ENCODE measurements at places on chromosomes 3 and 15.
A peak's percentile ranks its signal among the peaks of the same experiment; 100 is the strongest.

GRCh38 chr15:51499379-51499976, 123.1 kb downstream of the DMXL2 start:
- DNase-seq: peak; percentile 19

DNA sequence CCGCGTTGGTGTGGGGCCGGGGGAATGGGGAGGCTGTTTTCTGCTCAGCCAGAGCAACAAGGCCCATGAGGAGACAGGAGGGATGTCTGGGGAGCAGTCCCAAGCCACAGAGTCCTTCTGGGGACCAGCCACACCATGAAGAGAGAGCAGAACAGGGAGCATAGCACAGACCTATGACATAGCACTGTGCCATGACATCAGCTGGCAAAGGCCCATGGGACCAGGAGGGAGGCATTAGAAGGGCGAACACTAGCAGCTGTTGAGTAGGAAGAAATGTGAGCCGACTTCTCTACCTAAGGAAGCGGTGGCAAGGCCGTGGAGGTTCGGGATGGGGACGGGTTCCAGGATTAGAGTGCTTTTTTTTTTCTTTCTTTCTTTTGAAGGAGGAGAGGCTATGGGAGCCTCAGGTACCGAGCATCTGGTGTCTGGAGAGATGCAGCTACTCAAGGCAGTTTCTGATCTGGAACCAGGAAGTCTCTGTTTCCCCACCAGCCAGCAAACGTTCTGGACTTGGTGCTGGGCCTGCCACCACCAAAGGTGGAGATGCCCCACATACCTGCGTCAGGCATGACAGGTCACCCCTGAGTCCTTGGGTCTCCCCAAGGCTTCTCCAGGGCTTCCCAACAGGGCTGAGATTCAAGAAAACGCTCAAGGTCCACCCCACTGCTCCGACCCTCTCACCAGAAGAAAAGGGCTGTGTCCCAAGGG, 77.3 kb upstream of the CGNL1 start:
- no peak for DNase-seq

- no peak for DNase-seq
Observed at GRCh38 chr15:50227076-50227475, 38.5 kb downstream of the HDC start.

DNA sequence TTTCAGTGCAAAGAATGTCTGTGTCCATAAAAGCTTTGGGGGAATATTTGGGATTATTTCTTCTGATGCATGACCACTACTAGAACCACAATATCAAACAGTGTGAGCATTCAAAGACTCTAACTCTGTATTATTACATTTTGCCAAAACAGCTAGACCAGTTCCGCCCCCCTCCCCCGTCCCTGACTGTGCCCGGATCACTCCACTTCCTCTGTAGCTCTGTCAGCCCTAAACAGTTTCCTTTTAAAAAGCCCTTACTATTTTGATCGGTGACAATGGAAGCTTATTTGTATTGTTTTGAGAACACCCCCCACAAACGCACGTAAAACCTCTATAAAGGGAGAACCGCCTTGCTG, 36.6 kb upstream of the EPHB3 start:
- no peak for DNase-seq

DNA sequence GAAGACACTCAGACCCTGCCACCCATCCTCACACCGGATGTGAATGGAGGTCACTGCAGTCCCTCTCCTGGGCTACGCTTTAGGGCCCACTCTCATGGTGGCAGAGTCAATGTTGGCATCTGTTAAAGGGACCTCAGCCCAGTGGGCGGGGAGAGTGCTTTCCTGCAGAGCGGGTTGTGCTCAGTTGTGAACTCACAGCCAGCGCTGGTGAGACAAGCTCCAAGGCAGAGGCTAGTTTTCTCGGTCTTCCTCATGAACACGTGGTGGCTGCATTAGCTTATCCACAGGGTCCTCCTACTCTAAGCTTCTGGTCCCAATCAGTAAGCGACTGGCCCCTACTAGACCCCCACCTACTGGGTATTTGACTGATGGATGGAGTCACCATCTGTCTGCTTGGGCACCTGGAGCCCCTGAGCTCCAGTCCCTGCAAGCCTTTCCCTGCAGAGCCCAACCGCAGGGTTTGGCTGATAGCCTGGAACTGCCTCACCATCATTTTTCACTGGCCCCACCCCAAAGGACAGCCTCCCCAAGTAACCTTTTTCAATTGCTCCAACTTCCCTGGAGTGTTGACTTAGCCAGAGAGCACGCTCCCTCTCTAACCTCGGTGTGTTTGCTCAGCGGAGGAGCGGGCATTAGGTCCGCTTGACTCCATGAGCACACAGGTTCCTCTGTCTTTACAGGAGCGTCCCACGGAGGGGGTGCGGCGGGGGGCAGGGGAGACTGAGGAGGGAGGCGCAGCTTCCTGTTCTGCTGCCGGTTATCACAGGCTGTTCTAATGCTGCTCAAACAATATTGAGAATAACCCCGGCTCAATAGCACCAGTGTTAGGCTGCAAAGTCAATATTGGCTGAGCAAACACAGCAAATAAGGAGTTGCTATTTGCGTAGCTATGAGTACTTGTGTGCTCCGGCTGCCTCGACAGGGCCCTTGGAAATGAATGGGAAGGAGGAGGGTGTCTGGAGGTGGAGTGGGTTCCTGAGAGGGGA, 141.7 kb downstream of the RPLP1 start:
- peak; percentile 98 for DNase-seq

GRCh38 chr3:103389356-103389755, 954.5 kb downstream of the ZPLD1 start:
- no peak for DNase-seq

GRCh38 chr3:129014148-129014547, 13.0 kb downstream of the EFCC1 start:
- DNase-seq: no peak

- no peak for DNase-seq
Observed at GRCh38 chr3:130621824-130622223, 104.8 kb downstream of the COL6A6 start.

DNA sequence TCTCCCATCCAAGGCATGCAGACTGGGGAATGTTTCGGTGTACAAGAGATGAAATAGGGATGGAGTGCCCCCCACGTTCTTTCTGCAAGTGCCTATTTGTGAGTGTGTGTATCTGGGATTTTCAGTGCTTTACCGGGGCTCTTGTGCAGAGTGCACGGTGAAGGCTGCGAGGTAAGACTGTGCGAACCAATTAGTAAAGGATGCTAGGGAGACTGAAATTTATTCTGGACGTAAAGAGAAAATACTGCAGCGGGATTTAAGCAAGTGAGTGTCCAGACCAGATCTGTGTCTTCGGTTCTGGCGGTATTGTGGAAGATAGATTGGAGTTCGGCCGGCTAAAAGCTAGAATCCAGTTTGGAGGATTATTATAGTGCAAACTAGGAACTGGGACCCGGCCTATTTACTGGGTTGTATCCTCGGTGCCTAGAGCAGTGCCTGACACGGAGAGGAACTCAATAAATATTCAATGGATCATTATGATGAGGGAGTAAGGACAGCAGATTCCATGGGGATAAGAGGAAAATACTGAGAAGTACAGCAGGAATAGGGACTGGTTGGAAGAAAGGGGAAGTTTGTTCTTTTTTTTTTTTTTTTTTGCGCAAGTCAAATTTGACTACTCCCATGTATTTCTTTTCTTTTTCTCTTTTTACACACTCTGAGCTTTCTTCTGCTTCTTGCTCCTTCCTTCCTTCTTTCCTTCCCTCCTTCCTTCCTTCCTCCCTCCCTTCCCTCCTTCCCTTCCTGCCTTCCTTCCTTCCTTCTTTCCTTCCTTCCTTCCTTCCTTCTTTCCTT, 580 bp upstream of the MAGEF1 start:
- DNase-seq: no peak

GRCh38 chr3:57942388-57942787, 65.8 kb upstream of the FLNB start:
- DNase-seq: no peak

DNA sequence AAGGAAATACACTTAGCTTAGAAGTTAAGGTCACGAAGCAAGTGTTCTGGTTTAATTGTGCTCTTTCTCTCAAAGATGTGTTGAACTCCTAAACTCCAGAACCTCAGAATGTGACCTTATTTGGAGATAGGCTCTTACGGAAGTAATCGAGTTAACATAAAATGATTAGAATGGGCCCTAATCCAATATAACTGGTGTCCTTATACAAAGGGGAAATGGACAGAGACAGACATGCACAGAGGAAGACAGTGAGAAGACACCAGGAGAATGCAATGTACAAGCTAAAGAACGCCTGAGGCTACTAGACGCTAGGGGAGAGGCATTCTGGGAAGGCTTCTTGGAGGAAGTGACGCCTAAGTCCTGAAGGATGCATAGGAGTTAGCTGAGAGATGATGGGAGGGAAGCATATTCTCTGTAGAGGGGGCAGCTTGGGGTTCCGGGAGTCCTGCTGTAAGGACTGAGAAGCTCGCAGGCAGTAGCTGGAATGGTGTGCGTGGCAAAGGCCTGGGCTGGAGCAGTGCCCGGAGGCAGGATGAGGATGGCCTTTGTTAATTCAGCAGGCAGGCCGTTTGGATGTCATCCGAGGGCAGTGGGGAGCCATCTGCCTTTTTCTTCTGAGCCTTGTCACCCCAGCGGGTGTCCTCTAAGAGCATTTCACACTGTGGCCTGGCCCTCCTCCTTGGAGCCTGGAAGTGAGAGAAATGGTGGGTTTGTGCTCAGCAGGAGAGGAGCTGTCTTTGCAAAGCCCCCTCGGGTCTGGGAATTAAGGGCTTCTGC, 513.4 kb downstream of the SHQ1 start:
- DNase-seq: peak; percentile 62

GRCh38 chr15:44780608-44781007, 44.3 kb downstream of the TRIM69 start:
- no peak for DNase-seq

GRCh38 chr3:169644750-169645149, 18.8 kb downstream of the MECOM start:
- no peak for DNase-seq

GRCh38 chr3:51703068-51703760, 3.7 kb upstream of the GRM2 start:
- peak; percentile 6 for DNase-seq

DNA sequence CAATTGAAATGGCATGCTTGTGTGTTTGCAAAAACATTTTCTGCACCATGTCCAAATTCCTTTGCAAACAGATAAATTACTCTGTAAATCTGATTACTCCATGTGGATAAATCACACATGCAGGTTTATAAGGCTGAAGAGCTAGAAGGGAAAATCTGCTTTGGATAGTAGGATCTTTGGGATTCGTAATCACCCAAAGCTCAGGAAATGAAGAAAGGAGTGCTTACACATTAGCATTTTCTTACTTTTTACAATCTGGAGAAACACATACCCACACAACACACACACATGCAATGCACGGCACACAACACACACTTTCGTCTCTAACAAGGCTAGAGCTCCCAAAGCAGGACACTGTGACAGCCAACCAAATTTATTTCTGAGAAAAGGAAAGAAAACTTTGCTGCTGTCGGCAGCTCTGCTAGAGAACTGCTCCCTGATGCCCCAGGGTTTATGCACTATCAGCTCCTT, 2.1 kb downstream of the LSAMP start:
- DNase-seq: peak; percentile 73

DNA sequence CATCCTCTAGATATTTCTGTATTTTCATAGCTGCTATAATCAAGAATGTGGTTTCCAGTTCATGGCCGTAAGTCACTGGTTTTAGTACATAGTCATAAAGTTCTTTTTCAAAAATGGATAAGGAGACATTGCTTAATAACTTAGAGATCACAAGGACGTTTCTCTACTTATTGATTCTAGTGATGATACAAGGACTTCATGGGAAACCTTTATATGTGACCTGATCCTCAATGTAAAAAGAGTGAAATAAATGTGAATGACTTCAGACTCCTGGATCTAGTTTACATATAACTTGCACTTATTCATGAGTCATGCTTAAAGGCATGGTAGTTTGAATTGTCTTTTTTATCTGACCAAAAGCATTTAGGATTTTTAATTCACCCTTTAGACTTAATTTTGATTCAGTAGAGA, 35.2 kb downstream of the TSC22D2 start:
- no peak for DNase-seq

- no peak for DNase-seq
Observed at GRCh38 chr3:162863579-162863978, 1367.0 kb downstream of the OTOL1 start.

DNA sequence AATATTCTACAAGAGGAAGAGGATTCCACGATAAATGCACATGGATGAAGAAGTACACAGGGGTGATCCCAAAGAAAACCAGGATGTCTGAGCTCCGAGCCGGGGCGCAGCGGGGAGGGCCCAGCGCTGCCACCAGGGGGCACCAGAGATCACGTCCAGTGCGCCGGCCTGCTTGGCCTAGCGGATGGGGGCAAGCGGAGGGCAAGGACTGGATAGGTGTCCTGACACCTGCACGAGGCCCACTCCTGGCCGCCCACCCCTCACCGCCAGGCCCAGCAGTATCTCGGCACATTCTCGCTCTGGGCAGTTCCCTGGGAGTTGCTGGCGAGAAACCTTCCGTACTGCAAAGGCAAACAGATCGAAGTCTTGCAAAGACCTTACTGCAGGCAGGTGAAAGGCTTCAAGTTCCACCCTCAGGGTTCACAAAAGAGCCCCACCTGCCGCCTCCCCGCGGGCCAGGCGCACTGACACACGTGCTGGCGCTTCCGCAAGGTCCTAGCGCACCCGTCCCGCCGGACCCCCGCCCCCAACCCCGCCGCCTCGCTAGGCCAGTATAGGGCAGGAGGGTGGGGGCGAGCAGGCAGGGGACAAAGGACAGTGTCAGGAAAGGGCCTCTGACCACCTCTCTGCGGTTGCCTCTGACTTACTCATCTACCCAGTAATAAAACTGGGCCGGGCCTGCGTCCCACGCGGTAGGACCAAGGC, 3.3 kb downstream of the ANKRD63 start:
- DNase-seq: peak; percentile 32

GRCh38 chr15:93300796-93301195, 211.8 kb upstream of the RGMA start:
- no peak for DNase-seq

DNA sequence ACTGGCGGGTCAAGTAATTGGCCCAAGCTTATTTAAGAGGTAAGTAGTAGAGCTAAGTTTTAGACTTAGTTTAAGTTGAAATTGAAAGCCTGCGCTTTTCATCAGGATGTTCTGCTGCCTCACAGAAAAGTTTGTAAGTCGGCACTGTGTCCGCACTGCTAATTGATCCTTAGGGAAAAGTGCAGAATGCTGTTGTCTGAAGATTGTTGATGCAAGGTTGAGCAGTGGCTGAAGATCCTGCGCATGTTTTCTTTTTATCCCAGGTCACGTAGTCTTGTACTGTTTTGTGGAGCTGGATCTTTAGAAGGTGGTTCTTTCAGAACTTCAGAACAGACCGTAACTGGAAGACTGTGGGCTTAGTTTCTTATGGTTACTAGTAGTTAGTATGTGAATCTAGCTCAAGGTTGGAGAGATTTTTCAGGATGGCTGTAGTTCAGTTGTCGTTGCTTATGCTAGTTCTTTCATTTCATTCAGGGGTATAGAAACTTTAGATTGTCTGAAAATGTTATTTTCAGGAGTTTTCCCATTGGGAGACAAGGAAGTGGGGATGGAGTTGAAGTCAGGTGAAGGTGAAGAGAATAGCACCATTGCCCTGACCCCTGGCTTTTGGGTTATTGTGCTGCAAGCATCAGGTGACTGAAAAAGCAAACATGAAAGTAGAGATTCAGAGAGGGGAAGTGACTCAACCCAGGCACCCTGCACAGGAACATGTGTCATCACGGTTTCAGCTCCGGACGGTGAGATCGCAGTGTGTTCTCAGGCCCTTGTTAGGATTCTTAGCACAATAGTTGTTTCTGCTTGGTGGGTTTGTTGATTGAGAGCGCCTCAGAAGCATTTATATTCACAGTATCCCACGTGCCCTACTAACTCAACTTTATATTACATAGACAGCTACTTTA, 32.8 kb downstream of the AKAP13 start:
- peak; percentile 40 for DNase-seq

Data from NCI-H2081 (cell line).